ENCODE measurements at places on chromosomes 13 and 19.

DNA sequence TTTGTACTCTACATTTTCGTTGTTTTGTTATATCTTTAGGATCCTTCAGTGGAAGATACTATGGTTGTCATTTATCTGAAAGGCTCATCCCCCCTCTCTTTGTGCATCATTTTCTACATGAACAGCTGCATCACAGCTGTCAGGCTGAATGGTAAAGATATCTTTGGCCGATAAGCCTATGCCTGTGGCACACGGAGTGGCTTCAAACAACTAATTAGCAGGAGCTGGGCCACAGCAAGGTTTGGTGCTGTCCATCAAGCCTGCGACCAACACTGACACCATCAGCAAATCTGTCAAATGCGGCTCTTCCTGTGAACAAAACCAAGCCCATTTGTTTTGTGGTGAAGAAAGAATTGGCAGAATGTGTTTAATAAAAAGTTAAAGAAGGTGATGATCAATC lies 334.4 kb downstream of the PCDH9 start:
- no peaks in the 10 kb centered on the region for H3K4me1 ChIP-seq
- H3K27me3 ChIP-seq = no peaks in the 10 kb centered on the region
- no peak overlapping the region for H3K27ac ChIP-seq
- no peak overlapping the region for H3K4me3 ChIP-seq

DNA sequence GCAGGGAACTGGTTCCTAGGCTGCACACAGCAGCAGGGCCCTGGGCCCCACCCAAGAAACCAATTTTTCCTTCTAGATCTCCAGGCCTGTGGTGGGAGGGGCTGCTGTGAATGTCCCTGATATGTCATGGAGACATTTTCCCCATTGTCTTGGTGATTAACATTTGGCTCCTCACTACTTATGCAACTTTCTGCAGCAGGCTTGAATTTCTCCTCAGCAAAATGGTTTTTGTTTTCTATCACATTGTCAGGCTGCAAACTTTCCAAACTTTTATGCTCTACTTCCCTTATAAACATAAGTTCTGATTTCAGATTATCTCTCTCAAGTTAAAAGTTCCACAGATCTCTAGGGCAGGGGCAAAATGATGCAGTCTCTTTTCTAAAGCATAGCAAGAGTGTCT lies 310.2 kb upstream of the PCDH20 start:
- no peak overlapping the region for H3K4me3 ChIP-seq
- H3K4me1 ChIP-seq = no peaks in the 10 kb centered on the region
- no peaks in the 10 kb centered on the region for H3K27me3 ChIP-seq
- H3K27ac ChIP-seq = no peak overlapping the region
- no peak for DNase-seq

DNA sequence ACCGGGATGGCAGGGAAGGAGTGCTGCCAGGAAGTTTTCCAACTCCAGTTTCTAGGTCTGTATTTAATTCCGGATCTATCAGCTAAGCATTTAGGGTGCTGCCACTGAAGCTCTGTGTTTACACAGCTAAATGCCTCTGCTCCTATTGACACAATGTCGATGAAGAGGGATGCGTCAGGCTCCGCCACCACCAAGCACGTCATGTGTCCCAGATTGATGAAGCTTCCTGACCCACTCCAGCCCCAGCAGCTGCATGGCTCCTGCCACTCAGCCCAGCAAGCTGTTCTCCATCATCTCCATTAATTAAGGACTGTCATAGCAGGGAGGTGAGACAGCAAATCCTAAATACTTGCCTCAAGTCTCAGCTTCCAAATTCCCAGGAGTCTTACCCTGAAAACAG lies 435.2 kb upstream of the ZNF507 start:
- H3K4me3 ChIP-seq = no peak overlapping the region
- no peak overlapping the region for H3K27ac ChIP-seq
- no peak for DNase-seq
- H3K4me1 ChIP-seq = no peaks in the 10 kb centered on the region
- H3K36me3 ChIP-seq = no peaks in the 10 kb centered on the region

DNA sequence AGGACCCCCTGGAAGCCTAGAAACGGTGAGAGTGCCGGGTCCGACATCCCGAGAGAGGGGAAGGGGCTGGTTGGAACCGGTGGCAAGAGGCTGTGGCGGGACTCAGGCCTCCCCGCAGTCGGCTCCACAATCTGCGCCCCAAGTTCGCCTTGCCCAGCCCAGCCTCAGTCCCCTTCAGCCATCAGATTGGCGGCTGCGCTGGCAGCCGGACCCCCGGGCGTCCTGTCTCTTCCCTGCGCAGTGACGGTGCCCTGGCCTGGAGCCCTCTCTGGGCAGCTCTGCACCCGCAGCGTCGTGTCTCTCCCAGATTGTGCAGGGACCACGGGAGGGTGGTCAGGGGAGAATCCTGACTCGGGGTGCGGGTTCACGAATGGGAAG lies 315 bp downstream of the ZNF492 start:
- H3K27me3 ChIP-seq = no peaks in the 10 kb centered on the region
- H3K36me3 ChIP-seq = no peaks in the 10 kb centered on the region
- peak overlapping the region; percentile 53 for H3K4me3 ChIP-seq

Data from CD8-positive, alpha-beta memory T cell (primary cell).